ENCODE measurements at places on chromosomes 16 and 17. TPM values are rescaled to one million over a fixed set of nuclear protein-coding genes. Genes with fewer than 3 reads are reported as not detected.

DNA sequence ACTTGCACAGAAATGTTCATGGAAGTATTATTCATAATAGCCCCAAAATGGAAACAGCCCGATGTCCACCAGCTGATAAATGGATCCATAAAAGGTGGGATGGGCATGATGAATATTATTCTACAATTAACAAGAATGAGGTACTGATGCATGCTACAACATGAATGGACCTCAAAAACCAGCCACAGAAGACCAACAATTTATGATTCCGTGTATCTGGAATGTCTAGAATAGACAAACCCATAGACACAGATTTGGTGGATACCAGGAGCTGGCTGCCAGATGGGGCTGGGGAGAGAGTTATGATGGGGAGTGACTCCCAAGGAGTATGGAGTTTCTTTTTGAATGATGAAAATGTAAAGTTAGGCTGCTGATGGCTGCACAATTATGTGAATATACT lies 10.8 kb upstream of the NAGLU start:
- no peaks in the 10 kb centered on the region for H3K27me3 ChIP-seq
- H3K27ac ChIP-seq: no peak overlapping the region
- H3K36me3 ChIP-seq: peaks cover 5% of the 10 kb centered on the region
- no peak for DNase-seq

- H3K27ac ChIP-seq: no peak overlapping the region
- H3K27me3 ChIP-seq: peaks cover 16% of the 10 kb centered on the region
- H3K4me1 ChIP-seq: peaks cover 5% of the 10 kb centered on the region
- H3K36me3 ChIP-seq: no peaks in the 10 kb centered on the region
- no peak for DNase-seq
- H3K4me3 ChIP-seq: no peak overlapping the region
These were observed 4.7 kb upstream of the CD300C start for GRCh38 chr17:74550602-74551001.

GRCh38 chr17:30996486-30996885 lies 25.6 kb downstream of the RNF135 start:
- no peak for DNase-seq
- no peaks in the 10 kb centered on the region for H3K27me3 ChIP-seq
- H3K4me3 ChIP-seq: no peak overlapping the region
- H3K4me1 ChIP-seq: no peaks in the 10 kb centered on the region
- H3K36me3 ChIP-seq: 0 out of 2 replicates have a peak, but pooled peaks cover 5% of the 10 kb centered on the region

- H3K4me1 ChIP-seq: no peaks in the 10 kb centered on the region
- H3K4me3 ChIP-seq: no peak overlapping the region
- DNase-seq: no peak
- no peak overlapping the region for H3K27ac ChIP-seq
These were observed 9.0 kb downstream of the FASN start for GRCh38 chr17:82088838-82089722.

DNA sequence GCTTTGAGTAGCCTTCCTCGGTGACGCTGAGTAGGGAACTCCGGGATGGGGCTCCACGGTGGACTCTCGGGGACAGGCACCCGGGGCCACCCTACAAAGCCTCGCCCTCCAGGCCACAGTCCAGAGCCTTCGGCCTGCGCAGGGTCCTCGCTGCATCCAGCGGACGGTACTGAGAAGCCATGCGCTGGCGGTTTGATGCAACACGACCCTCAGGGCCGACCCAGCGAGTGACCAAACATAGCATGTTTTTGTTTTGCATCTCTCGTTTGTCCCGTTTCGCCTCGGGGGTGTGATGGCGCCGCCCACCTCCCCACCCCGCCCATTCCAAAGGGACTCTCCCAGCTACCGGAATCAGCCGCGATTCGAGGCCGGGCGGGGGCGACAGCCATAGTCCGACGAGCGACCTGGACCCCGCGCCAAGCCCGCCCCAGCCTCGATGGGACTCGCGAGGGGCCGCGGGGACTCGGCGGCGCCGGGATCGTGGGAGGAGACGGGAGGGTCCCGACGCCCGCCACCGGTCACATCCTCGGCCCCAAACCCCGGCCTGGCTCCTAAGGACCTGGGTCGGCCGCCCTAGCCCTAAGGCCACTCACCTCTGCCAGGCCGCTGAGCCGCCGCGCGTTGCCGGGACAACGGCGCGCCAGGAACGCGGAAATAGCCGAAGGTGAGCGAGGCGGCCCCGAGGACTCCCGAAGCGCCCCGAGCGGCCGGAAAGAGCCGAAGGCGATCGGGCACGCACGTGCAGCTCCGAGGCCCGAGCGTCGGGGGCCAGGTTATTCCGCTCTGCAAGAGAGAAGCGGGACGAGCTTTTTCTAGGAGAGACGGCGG lies 1.6 kb downstream of the IFT140 start:
- peaks cover 3% of the 10 kb centered on the region for H3K36me3 ChIP-seq
- peak overlapping the region; percentile 73 for H3K4me3 ChIP-seq
- peak overlapping the region; percentile 71 for H3K27ac ChIP-seq
- no peaks in the 10 kb centered on the region for H3K27me3 ChIP-seq

- no peak for DNase-seq
- no peaks in the 10 kb centered on the region for H3K4me1 ChIP-seq
- no peak overlapping the region for H3K4me3 ChIP-seq
- H3K36me3 ChIP-seq: peaks cover 29% of the 10 kb centered on the region
- no peak overlapping the region for H3K27ac ChIP-seq
These were observed 14.1 kb upstream of the C16orf95 start for GRCh38 chr16:87331241-87331801.

The COPZ2 gene
- total RNA-seq: not detected

The IL17C gene
- total RNA-seq: not detected

The KCNH4 gene
- not detected for total RNA-seq

The BCAR1 gene
- total RNA-seq: 49.6 TPM
